ENCODE measurements at places on chromosomes 5 and 9.

GRCh38 chr9:124038790-124039633, 27.4 kb downstream of the LHX2 start:
- DNase-seq: no peak

DNA sequence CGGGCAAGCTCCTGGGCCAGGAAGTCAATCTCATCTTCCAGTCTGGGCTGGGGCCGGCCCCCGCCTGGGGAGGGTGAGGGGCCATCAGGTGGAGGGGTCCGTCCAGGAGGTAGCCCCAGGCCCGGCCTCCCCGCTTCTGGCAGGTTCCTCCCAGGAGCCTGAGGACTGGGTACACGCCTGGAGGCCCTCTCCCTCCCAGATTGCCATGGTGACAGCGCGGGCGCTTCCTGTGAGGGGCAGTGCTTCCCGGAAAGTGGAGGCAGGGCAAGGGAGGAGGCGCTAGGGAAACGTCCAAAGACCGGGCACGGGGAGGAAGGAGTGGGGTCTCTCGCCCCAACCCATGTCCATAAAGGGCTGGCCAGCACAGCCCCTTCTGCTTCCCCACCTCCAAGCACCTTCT, 4.9 kb downstream of the NPDC1 start:
- DNase-seq: no peak

GRCh38 chr9:96453625-96454024, 3.7 kb downstream of the HABP4 start:
- no peak for DNase-seq

DNA sequence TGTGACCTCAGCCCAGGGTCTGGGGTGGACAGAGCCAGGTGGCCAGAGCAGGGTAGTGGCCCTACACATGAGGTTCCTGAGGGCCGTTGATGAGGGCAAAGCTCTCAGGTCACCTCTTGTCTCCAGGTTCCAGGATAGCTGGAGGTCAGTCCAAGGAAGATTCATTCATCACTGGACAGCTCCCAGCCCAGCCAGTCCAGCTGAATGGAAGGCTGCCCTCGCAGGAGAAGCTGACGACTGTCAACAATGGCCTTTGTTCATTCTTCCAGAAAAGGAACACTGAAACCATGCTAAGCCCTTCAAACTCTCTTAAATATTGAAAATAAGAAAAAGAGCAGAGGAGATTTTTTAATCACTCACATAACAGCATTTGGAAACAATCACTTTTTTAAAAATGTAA, 169.7 kb upstream of the TBCA start:
- no peak for DNase-seq

- no peak for DNase-seq
These were observed 185.9 kb downstream of the ERCC6L2 start for GRCh38 chr9:96061293-96061987.

DNA sequence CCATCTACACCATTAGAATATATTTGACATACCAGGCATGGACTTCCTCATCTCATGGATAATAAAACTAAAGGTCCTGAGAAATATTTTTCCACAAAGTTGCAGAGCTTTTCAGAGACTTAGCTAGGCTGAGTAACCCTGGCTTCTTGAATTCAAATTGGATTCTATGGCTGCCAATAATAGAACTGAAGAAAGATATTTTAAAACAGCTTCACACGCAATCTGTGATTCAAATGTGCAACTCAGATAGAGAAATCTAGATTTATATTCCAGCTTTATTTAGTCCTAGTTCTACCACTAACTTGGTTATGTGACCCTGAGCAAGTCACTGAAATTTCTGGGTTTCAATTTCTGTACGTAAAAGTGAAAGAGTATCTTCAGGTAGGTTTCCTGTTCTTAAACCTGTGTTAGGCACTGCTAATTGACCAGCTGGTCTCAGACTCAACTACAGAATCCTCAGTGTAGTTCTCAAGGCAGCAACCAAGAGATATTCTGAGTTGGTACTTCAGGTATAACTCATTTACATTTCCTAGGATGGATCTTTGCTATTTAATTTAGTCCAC, 235.3 kb downstream of the GABRB2 start:
- no peak for DNase-seq

GRCh38 chr9:86829496-86830046, 117.7 kb downstream of the GAS1 start:
- no peak for DNase-seq

DNA sequence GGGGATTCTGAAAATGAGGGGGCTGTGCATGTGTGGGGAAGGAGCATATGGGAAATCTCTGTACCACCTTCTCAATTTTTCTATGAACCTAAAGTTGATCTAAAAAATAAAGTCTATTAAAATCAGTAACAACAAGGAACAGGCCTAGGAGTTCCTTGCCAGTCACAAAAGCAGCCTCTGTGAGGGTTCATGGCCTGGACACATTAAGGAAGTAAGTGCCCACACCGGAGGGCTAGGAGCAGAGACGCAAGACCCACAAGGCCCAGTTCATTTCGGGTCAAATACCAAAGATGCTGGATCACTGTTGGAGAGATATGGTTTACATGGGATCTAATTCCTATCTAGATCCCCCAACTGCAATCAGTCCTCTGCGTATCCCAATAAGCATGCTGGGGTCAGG, 88.4 kb downstream of the SEMA4D start:
- no peak for DNase-seq

DNA sequence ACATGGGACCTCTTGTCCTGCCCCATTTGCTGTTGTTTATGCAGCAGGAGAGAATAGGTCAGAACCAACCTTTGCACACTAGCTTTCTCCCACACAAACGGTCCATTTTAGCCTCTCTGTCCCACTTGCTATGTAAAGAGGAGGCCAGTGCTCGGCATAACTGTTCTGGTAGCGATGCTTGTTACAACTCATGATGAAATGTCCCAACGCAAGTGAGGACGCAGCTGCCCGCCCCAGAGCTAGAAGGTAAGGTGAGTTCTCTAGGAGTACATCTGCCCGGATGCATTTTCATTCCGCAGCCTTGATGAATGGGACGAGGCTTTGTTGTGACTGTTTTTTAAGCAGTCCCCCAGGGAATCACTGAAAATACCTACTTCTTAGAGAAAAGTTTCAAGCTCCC, 14.1 kb downstream of the S1PR3 start:
- no peak for DNase-seq

GRCh38 chr9:72038890-72039410, 21.5 kb downstream of the C9orf57 start:
- DNase-seq: peak; percentile 41

DNA sequence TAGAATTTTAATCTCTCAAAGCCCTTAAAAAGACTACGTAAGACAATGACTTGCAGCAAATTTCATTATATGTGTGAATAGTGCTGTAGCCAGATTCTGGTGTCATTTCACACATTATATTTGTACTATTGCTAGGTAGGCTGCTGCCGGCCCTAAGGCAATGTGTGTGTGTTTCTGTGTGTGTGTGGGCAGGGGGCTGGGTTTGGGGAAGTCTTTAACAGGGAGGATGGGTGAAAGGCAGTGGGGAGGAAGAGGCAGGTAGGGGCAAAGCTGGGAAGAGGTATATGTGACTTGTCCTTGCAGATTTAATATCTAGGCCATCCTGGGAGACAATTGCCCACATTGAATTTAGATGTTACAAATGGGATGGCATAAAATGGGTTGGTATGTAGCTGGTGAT, 130.8 kb downstream of the MACIR start:
- DNase-seq: no peak

- DNase-seq: no peak
These were observed 1862.4 kb upstream of the ACO1 start for GRCh38 chr9:30522061-30522460.

DNA sequence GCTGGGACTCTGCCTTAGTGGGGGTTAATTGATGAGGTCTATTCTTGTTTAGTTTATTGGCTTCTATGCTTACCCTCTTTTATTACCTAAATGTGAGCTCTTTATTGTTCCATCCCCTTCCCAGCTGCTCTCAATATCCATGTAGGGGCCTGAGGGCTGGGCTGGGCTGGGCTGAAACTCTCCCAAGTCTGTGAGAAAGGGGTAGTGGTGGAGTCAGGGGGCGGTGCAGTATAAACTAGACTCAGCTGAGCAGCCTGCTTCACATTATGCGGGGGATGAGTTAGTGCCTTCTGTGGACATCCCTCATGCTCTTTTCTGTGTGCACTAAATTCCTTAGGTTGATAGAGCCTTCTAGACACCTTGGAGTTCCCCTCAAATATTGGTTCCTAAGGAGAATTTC, 451.8 kb upstream of the PTGER4 start:
- DNase-seq: no peak

DNA sequence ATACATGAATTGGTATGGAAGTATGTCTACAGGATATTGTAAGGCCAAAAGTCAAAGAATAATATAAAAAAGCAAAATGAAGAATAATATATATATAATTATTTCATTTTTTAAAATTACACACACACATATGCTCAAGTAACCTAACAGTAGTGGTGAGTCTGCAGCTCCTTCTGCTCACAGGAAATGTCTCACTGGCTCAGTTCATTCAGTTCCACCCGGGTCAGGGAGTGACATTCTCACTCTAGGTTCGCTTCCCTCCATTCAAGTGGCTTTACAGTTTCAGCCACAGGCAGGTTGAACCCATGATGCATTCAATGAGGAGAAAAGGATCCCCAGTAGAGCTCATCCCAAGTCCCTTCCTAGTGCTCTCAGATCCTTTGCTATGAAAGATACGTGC, 90.8 kb downstream of the SUSD1 start:
- DNase-seq: no peak

DNA sequence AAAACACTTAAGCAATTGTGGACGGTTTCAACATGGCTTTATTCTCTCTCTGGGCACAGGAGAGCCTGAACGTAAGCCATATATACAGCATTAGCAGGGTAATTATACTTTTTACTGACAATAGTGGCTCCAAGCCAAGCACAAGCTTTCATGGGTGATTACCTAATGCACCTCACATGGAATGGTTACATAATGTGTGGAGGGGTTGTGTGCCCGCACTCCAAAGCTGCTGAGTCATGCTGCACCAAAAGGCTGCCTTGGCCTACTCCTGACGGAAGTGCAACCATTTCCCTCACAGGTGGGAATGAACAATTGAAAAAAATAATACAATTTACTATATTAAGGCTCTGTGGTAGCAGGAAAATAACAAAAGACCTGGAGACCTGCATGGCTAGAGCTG, 86.5 kb upstream of the ATP10B start:
- no peak for DNase-seq

- no peak for DNase-seq
These were observed 567.9 kb downstream of the TAF11L14 start for GRCh38 chr5:18202164-18202563.

- DNase-seq: no peak
These were observed 428 bp downstream of the EFNA5 start for GRCh38 chr5:107670087-107670931.

- no peak for DNase-seq
These were observed 6.2 kb downstream of the SLC6A19 start for GRCh38 chr5:1207555-1207954.

GRCh38 chr5:5726401-5726800, 303.9 kb downstream of the ICE1 start:
- no peak for DNase-seq

GRCh38 chr9:106893088-106893487, 30.1 kb downstream of the ZNF462 start:
- DNase-seq: no peak

DNA sequence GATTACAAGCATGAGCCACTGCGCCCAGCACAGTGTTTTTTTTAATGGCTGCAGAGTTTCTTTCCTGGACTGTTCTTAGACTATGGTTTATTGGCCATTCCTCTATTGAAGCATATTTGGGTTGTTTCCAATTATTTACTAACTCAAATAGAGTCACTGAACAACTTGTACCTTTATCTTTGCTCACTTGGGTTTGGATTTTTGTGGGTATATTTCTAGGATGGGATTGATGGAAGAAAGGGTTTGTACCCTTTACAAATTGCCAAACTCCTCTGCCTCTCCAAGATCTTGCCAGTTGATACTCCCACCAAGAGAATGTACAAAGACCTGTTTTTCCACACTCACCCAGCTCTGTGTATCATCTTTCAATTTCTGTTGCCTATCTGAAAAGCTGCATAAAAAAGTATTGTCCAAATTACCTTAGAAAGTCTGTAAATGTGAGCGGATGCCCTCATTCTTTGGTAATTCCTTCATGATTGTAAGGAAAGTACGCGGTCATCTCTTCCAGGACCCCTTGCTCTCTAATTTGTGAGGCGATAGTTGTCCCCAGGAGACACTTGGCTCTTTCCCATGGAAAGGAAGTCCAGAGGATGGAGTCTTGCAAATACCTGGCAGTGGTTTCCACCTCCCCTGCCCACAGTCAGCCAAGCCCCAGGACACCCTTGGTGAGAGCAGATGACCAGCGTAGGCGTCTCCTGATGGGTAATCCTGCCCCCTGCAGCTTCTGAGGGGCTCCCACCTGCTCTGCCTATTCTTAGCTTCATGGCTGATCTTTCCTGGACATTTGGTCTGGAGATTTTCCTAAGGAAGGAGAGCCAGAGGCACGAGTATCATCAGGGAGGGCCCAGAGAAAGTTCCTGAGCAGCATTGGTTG, 33.0 kb downstream of the ARHGEF37 start:
- DNase-seq: no peak

DNA sequence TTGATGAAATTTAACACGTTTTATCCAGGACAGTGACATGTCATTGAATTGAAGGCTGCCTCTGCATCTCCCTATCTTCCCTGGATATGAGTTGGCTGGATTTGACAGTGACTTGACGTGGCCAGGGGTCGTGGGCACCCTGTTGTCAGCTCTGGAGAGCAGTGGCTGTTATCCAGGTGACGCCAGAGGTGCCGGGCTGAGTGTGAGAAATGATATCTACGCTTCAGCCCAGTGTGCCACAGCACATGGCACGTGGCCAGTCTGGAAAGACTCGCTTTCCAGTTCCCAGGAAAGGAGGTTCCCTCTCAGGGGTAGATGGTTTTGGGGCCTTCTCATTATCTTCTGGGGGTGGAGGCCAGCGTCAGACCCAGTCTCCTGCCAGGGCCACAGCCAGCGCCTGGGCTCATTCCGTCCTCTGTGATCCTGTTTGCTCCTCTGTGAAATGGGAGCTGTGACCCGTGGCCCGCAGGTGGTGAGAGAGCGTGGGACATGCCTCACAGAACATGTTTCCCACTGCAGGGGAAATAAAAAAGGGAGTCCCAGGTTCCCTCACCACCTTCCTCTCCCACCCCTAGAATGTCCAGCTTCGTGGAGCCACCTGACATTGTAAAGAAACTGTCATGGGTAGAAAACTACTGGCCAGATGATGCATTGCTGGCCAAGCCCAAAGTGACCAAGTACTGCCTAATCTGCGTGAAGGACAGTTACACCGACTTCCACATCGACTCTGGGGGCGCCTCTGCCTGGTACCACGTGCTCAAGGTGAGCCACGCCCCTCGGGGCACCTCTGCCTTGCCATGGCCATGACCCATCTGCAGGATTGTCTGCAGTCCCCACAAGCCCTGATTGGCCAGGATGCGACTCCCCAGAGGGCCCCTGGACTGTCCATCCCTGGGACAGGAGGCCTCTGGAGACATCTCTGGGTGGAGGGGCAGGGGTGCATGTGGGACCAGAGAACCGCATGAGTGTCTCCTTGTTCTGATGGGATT, 76.5 kb downstream of the PHF2 start:
- no peak for DNase-seq

GRCh38 chr5:69011910-69012309, 81.9 kb upstream of the SLC30A5 start:
- no peak for DNase-seq

Data from glomerular endothelial cell (primary cell).